ENCODE measurements at places on chromosomes 2 and 18. TPM values are rescaled to one million over a fixed set of nuclear protein-coding genes. Genes with fewer than 3 reads are reported as not detected.

The GALNT3 gene
- 2.4 TPM for polyA plus RNA-seq

DNA sequence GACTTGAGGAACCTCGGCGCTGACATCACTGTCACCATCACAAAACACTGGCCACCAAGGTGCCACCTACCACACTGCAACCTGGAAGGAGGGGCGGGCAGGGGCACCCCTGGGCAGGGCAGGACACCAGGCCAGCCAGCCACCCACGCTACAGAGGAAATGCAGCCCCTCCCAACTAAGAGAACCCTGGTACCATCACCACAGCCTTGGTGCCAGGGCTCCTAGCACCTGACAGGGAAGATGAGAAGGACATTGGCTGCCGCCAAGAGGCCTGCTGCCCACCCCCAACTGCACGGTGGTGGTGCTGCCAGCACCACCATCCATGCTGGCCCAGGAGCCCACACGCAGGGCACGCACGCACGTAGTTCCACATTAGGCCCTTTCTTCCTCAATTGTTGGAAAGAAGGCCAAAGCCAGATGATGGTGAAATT lies 88.7 kb downstream of the HDAC4 start:
- no peak for DNase-seq

DNA sequence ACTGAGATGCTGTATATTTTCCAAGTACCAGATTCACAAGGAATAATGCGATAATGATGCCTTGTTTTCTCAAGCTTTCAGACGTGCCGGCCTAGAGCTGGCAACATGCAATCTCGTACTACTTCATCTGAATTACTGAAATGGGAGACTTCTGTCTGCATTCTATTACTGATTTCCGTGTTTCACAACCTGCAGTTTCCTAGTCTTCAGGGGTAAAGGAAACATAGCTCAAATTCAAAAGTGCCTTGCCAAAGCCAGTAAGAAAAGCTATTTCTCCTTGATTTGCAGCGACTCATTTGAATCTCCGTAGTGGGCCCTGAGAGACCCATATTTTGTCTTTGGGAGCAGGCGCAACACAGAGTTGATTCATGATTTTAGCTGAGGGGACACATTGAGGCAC lies 289.0 kb downstream of the CNTNAP5 start:
- DNase-seq = no peak

DNA sequence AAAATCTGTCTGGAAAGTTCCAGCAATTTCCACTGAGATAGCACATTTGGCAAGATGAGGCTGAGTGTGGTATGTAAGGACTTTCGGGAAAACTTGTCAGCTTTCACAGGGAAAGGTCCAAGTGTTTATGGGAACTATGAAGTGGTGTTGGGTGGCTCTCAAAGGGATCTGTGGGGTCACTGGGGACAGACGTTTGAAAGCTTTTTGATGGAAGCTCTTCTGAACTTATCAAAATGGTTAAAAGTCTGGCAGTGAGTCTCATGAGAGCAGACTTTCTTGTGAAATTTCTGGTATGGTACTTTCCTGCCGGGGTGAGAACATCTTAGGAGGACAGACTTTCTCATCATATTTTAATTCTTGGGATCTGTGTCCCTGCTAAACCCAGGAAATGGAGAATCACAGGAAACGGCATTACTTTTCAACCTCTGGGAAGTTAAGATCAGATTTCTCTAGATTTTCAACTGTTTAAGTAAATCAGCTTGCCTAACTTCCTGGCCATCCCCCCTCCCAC lies 546.3 kb upstream of the ZEB2 start:
- DNase-seq = no peak
